Right cardiac atrium (tissue), 5 donors: ENCODE measurements at places on chromosomes 13 and 19.

GRCh38 chr13:24167666-24168391, 7.3 kb downstream of the SPATA13 start:
- no peak for DNase-seq

GRCh38 chr13:46489586-46490023, 63.4 kb upstream of the LRCH1 start:
- no peak for DNase-seq

- no peak for DNase-seq
Measured at GRCh38 chr13:95247171-95247570, 54.1 kb downstream of the ABCC4 start.

- DNase-seq: no peak
Measured at GRCh38 chr13:102440259-102440936, 38.5 kb upstream of the FGF14 start.

GRCh38 chr13:36526897-36527296, 94.6 kb downstream of the CCNA1 start:
- no peak for DNase-seq

DNA sequence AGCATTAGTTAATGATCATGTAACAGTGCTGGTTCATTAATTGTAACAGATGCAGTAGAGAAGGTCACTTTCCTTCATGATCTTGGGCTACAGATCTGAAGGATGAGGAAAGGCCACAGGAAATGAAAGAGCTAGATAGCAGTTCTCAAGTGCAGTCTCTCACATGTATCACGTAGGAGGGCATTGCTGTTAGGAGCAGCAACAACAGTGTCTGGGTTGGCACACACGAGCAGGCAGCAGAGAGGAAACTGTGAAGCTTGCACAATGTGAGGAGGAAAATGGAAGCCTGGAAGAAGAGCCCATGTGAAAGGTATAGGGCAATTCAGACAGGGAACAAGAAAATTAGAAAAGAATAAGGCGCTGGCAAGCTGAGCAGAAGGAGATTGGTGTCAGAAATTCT, 1741.5 kb downstream of the PCDH9 start:
- no peak for DNase-seq

DNA sequence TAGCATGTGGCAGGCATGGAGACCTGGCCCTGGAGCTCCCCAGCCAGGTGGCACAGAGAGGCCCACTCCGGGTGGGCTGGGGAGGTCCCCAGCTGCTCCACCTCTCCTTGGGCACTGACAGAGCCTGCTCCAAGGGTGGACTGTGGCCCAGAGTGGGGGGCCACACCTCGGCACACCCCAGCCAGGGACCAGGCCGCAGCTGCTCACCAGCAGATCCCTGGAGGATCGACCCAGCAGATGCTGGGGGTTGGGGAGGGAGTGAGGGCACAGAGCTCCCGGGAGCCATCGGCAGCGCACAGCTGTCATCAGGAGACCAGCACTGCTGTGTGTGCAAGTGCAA, 72.0 kb upstream of the KCTD15 start:
- no peak for DNase-seq

DNA sequence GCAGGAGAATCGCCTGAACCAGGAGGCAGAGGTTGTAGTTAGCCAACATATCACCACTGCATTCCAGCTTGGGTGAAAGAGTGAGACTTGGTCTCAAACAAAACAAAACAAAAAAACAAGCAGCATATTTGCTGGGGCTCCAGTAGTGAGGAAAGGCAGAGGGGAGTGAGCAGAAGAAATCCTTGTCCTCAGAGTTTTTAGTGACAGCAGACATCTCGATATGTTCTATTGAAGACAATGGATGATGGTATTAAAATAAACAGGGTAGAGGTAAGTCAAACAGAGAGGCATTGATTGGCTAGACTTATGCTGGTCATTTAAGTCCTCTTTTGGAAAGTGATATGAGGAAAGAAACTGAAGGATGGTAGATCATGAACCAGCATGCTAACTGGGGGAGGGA, 19.0 kb downstream of the NLRP7 start:
- no peak for DNase-seq

GRCh38 chr13:23806874-23807526, 82.2 kb downstream of the MIPEP start:
- no peak for DNase-seq

DNA sequence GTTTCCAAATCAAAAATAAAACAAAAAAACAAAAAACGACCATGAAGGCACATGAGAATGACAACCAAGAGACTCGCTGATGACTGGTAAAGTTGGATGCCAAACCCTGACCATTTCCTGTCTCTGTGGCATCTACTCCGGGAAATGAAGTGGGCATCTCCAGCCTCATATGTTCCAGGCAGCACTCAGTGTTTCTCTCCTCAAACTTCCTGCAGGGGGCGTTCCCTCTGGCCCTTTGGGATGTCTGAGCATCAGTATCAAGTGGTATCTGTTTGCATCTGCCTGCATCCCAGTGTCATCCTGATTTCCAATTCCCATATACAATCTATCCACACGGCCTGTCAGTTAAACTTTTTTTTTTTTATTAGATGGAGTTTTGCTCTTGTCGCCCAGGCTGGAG, 9.8 kb upstream of the SIGLEC12 start:
- DNase-seq: no peak

DNA sequence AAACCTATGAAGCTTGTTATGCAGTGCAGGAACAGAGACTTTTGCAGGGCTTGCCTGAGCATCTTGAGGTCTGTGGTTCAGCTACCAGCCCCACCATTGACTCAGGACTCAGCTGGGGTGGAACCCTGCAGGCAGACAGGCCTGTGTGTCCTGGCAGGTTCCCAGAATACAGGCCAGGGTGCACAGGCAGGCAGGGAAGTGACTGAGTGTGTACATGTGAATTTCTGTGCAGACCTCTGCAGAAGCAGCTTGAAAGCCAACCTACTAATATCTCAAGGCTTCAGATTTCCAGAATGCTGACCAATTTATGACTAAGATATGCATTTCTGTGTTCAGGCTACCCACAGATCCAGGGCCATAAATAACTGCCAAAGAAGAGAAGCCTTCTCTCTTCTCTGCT, 254.4 kb downstream of the DLEU7 start:
- no peak for DNase-seq

- DNase-seq: no peak
Measured at GRCh38 chr13:110388108-110388943, 81.2 kb downstream of the COL4A2 start.

- no peak for DNase-seq
Measured at GRCh38 chr13:45718992-45719391, 16.9 kb downstream of the CBY2 start.

DNA sequence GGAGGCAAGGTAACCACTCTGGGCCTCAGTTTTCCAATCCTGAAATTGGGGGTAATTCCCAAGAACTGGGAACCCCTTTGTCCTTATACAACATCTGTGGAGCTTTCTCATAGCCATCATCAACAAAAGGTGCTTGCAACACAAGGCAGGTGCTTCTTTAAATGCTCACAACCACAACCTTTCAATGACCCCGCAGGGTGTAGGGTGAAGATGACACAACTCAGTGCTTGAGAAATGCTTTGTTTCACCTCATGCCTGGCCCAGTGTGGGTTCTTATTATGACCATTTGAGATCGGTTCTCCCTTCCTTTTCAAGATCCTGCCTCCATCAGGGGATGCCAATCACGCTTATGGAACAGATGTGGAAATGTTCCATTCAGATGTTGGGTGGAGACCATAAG, 8.4 kb downstream of the WIZ start:
- DNase-seq: no peak

DNA sequence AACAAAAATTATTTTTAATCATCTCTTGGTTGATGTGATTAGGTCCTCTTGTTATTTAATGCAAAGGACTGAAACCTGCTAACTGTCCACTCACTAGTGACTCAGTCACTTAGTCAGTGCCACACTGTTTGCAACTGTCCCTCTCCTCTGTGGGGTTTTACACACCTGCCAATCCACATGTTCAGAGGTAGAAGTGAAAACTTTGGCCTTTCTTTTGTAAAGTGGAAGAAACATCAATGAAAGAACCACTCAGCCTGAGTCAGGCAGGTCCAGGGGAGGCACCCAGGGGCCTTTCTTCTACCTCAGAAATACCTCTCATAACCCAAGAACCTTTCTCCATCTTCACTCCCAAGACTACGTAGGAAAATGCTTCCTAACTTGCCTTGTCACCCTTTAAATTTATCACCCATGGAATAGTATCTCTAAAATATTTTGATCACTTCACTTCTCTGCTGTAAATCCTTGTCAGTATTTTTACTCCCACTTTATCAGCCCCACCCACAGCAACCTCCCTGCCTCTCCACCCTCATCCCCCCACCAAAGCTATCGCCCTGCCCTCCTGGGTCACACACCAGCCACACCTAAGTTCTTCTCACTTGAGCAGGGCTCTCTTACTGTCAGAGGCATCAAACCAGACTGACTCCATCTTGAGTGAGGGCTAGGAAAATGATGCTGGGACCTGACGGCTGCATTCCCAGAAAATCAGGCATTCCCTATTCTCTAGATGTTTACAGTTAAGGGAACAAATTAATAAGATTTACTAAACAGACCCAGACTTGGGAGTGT, 29.6 kb upstream of the EEF1AKMT1 start:
- DNase-seq: no peak

DNA sequence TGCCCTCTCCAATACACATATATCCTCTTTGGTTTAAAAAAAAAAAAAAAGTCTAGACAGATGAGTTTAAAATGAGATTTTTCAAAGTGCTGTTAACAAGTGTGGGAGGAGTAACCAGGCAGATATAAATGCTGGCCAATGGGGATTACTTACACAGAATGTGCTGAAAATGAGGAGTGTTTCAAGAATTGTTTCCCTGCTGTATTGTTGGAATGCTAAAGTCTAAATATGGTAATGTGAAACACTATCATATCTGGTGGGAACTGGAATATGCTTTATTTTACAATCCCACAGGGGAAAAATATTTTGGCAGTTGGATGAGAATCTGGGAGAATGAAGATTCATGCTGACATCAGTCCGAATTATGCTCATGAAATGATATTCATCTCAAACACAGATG, 250.7 kb downstream of the DCT start:
- no peak for DNase-seq

DNA sequence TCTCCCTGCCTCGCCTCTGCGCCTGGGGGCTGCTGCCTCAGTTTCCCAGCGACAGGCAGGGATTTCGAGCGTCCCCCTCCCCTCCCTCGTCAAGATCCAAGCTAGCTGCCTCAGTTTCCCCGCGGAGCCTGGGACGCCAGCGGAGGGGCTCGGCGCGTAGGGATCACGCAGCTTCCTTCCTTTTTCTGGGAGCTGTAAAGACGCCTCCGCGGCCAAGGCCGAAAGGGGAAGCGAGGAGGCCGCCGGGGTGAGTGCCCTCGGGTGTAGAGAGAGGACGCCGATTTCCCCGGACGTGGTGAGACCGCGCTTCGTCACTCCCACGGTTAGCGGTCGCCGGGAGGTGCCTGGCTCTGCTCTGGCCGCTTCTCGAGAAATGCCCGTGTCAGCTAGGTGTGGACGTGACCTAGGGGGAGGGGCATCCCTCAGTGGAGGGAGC, 722 bp upstream of the ICAM1 start:
- DNase-seq: peak; percentile 90

- no peak for DNase-seq
Measured at GRCh38 chr19:30357580-30357954, 14.6 kb upstream of the ZNF536 start.

- no peak for DNase-seq
Measured at GRCh38 chr19:51470966-51471365, 7.4 kb upstream of the CEACAM18 start.

DNA sequence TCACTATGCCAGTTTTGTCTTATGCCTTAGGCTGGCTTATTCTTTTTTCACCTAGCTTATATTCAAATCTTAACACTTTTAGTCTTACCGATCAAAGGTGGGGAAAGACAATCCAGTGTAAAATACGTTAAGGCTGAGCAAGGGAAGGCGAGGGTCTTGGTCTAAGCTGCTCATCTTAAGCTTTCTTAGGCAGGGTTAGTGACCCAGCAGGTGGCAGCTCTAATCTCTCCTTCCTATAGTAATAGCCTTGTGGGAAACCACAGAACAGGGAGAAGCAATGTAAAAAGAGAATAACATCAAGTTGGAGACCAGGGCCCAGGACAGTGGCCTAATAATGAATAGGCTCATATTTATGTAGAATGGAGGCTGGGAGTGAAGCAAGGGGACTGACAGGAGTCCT, 45.9 kb downstream of the COG3 start:
- DNase-seq: no peak

DNA sequence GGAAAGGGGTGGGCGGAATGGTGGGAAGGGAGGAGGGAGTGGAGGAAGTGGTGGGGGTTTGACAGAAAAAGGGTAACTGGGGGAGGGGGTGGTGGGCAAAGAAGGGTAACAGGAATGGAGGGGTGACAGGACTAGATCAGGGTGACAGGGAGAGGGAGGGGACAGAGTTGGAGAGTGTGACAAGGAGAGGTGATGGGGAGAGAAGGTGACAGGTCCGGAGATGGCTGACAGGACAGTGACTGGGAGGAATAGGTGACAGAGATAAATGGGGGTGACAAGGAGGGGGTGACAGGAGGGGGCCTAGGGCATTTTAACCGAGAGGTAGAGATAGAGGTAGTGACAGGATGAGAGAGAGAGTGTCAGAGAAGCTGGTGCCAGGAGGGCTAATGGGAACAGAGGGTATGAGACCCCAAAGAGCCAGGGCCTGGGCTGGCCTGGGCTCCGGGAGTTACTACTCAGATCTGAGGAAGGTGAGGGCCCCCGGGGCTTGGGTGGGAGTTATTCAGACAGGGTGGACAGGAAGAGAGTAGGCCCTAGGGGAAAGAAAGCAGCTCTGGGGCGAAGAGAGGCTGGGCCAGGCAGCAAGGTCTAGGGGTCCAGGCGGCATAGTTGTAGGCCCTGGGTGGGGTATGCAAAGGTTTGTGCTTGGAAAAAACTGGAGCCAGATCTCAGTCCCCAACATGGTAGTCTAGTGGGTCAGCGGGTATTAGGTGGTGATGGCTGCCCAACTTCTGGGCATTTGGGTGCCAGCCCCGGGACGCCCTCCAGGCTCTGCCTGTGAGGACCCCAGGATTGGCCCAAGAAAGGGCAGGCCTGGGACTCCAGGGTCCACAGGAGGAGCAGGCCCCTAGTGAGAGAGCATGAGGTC, 660 bp downstream of the CIC start:
- peak; percentile 57 for DNase-seq

DNA sequence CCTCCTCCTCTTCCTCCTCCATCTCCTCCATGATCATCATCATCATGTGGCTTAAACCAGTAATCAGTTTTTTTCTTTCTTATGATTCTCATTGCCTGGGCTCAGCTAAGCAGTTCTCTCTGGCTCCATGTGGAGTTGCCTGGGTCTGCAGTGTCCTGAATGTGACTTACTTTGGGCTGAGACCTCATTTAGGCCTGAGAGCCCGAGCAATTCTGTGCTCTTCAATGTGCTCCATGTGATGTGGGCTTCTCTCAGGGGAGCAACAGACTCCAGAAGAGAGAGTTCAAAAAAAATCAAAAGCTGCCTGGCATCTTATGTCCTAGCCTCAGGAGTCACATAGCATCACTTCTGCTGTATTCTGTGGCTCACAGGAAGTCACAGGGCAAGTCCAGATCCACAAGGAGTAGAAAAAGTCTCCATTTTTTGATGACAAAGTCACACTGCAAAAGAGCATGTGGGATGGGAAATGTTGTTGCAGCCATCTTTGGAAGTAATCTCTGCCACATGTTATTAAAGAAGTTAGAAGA, 128.7 kb downstream of the MAB21L1 start:
- no peak for DNase-seq
